Right renal pelvis (tissue), 4 donors: ENCODE measurements at places on chromosomes 7 and 10. TPM values are rescaled to one million over a fixed set of nuclear protein-coding genes. Genes with fewer than 3 reads are reported as not detected.

The RBP3 gene
- polyA plus RNA-seq = 0.11 TPM

The CYP3A7 gene
- 0.51 TPM for polyA plus RNA-seq

GRCh38 chr10:11713963-11714362 lies 28.2 kb upstream of the ECHDC3 start:
- DNase-seq = no peak

- DNase-seq = no peak
These were observed 154.0 kb downstream of the SUGCT start for GRCh38 chr7:40288827-40289226.

The INTS15 gene
- polyA plus RNA-seq = 31.9 TPM

The SDK1 gene
- polyA plus RNA-seq = 7.1 TPM

GRCh38 chr10:93535293-93535692 lies 31.2 kb upstream of the FFAR4 start:
- DNase-seq = no peak

DNA sequence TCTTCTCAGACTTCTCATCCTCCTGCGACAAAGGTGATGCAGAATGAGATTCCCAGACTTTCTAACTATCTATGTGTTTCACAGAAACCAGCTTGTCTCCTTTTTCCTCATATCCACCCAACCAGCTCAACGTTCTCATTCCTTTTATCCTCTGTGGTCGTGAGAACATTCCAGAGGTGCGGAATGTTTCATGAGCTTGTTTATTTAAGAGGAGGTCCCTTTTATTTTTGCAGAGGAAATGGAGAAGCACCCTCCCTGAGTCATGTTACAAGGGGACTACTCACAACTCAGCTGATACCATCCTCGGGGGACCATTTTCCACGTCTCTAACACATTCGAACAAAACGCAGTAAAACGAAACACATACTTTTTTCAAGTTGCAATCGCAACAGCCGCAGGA lies 93.2 kb downstream of the ZRANB1 start:
- DNase-seq = no peak

- DNase-seq = no peak
These were observed 97.5 kb downstream of the GNAT3 start for GRCh38 chr7:80414331-80414730.

DNA sequence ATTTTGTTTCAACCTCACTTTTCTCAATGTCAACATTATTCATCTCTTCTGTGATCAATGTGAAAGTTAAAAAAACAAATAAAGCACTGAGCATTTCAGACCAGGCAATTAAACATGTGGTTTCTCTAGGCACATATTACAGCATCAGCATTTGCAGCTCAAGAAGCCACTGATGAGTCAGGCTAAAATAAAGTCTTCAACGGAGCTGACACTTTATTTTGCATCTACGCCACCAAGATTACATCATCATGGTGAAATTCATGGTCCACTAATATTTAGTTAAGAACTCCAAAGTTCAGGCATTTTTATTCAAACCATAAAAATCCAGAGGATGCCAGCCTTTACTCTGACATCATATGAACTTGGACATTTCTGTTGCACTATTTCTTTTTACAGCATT lies 33.0 kb downstream of the MAGI2 start:
- no peak for DNase-seq

- no peak for DNase-seq
These were observed 108.7 kb downstream of the TYW1 start for GRCh38 chr7:67105377-67105776.

- no peak for DNase-seq
These were observed 27.3 kb upstream of the CYP3A5 start for GRCh38 chr7:99707096-99707495.

GRCh38 chr10:25023278-25023677 lies 6.9 kb downstream of the THNSL1 start:
- no peak for DNase-seq

DNA sequence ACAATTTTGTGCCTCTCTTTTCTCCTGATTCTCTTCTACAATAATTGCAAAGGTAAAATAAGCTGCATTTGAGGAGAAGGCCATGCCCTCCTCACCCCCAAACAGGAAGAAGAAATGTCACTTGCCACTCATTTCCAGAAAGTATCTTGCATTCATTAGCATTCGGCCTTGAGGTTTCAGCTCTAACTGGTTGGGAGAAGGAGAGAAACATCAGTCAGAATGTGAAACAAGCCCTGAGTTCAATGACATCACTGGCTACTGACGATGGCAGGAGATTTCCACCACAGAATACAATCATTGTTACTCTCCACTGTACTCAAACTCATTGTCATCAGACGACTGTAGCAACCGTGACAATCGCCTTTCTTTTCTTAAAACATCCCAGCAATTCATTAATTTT lies 72.8 kb downstream of the PRKCQ start:
- DNase-seq = no peak

DNA sequence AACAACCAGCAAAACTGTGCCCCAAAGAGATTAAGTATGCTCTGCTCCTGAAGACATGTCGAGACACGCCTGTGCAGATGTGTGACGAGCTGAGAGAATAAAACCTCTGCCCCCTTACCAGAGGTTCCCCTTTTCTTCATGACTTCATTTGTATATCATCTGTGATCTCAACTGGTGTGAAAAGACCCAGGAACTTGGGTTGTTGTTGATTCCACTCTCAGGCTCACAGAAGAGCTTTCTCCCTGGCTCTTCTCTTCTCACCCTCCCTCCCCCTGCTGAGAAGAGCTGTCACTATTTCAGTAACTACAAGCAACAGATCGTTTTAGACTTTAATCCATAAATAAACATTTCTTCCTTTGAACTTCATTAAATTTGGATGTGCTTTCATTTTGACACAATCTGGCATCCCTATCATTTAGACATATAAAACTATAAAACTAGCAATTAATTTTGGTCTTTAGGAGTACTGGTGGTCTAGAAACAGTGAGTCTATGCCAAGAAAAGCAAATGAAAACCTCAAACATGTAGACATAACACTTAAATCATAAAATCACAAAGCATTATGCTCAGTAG lies 179.3 kb upstream of the FZD8 start:
- no peak for DNase-seq

The FRAT1 gene
- 4.0 TPM for polyA plus RNA-seq

DNA sequence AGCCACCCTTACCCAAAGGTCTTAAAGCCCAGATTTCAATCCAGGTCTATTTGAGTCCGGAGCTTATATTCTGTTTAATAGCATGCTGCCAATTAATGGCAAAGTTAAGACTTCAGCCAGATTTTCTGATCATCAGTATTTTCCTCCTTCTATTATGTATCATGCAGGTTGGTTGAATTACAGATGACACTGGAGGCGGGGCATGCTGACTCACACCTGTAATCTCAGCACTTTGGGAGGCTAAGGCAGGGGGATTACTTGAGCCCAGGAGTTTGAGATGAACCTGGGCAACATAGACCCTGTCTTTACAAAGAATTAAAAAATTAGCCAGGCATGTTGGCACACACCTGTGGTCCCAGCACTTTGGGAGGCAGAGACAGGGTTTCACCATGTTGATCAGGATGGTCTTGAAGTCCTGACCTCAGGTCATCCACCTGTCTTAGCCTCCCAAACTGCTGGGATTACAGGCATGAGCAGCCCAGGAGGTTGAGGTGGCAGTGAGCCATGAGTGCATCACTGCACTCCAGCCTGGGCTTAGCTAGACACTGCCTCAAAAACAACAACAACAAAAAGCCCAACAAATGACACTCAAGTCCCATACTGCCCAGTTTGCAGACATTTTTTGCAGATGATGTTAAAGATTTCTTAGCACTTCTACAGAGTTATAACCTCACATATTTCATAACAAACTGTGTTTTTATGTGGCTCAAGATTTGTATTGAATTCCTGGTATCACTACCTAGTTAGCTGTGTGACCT lies 62.5 kb downstream of the MCU start:
- no peak for DNase-seq

The GRID2IP gene
- polyA plus RNA-seq = 0.69 TPM

GRCh38 chr7:20783700-20784387 lies 2.8 kb downstream of the SP8 start:
- DNase-seq = no peak

- no peak for DNase-seq
These were observed 55.4 kb downstream of the MICALL2 start for GRCh38 chr7:1403638-1404459.

GRCh38 chr7:101129603-101130117 lies 2.8 kb downstream of the SERPINE1 start:
- DNase-seq = no peak

GRCh38 chr7:146961617-146962016 lies 845.0 kb downstream of the CNTNAP2 start:
- DNase-seq = no peak

- DNase-seq = no peak
These were observed 46.6 kb upstream of the ABLIM1 start for GRCh38 chr10:114704679-114705078.
